ENCODE measurements at places on chromosomes 11 and 22.

GRCh38 chr11:116819049-116819448, 4.1 kb downstream of the APOA4 start:
- DNase-seq: no peak

DNA sequence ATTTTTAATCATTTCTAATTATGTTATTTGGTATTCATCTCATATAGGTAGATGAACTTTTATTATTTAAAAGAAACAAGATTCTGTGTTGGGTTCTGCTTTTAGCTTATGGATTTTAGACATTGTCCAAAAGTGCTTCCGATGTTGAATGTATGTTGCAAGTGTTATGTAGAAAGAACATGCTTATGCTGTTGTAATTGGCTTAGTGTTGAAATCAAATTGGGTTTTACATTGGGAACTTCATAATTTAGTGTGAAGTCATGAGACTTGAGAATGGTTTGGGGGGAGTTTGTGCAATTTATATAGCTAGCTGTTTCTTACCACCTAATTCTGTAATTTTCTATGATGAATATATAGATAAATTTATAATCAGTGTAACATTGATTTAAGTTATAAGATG, 3.6 kb downstream of the MTMR3 start:
- DNase-seq: no peak

DNA sequence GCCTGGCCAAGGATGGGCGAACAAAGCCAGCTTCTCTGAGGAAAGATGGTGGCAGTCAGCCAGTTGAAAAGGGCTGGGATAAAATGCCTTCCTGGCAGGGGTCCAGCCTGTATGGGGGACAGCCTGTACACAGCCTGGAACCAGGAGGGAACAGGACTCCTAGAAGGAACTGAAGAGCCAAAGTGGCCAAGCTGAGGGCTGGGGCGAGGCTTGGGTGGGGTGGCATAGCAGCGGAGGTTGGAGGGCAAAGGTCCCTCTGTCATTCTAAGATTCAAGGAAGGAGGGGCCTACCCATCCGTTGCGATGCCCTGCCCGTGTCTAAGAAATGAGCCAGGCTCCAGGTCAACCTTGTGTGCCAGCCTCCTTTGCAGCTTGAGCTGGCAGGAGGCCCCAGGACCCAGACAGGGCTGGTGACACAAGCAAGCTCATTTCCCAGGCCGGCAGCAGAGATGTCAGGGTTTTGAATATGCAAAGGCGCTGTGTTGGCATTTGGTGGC, 22.6 kb downstream of the FADD start:
- DNase-seq: no peak

DNA sequence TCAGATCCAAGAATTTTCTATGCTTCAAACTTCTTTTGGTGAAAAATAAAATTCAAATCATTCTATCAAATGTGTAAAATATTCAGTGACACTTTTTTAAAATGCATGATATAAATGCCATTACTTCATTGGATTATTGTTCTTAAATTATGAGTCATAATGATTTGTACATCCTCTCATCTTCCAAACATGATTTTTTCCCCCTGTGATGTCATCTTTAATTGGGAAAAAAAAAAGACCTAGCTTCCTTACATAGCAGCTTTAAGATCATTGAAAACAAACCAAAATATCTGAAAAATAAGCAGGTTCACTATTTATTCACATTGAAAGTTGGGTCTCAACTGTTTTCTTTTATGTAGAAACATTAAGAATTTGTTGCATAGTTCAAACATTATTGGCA, 1549.4 kb downstream of the LRRC4C start:
- no peak for DNase-seq

DNA sequence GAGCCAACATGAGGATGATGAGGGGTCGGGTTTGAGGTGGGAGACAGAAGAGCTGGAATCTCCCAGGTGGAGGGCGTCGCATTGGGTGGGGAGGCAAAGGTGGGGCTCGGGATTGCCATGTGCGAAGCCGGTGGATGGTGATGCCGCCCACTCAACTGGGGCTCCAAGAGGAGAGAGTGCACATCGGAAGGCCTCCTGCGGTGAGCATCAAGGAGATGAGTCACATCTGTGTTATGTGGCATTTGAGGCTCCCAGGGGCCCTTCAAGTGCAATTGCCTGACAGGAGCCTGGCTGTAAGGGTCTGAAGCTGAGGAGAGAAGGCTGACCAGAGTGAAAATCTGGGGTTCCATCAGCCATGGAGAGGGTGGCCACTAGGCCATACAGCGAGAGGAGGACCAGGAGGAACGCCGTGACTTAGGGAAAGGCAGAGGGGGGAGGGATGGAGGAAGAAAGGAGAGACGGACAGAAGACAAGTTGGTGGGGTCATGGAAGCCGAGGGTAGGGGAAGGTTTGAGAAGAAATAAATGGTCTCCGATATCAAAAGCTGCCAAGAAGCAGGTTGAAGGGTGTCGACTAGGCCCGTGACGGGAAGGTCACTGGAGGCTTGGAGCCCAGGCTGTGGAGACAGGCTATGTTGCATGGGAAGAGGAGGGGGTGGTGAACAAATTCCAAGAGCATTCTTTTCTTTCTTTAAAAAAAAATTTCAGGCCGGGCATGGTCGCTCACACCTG, 21.3 kb downstream of the RASD2 start:
- no peak for DNase-seq

GRCh38 chr22:38017272-38017920, 33.0 kb upstream of the SOX10 start:
- no peak for DNase-seq

GRCh38 chr11:14499178-14499559, 442 bp downstream of the COPB1 start:
- peak; percentile 34 for DNase-seq

- DNase-seq: no peak
Observed at GRCh38 chr11:17683377-17684161, 35.8 kb upstream of the MYOD1 start.

- no peak for DNase-seq
Observed at GRCh38 chr11:115645631-115646317, 141.6 kb upstream of the CADM1 start.

- no peak for DNase-seq
Observed at GRCh38 chr11:64251753-64252002, 348 bp downstream of the PLCB3 start.

DNA sequence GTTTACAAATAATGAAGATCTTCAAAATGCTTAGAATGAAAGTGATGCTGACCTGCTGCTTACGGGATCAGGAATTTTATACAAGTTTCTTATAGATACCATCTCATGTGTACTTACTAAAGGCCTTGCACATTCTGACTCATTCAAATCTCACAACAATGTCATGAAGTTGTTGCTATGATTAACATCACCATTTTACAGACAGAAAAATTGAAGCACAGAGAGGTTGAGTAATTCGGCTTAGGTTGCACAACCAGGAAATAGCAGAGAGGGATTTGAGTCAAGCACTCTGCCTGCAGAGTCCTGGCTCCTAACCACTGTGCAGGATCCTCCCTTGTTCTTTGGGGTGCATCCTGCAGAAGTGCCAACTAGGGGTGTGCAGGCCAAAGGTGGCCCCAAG, 471.9 kb downstream of the MIAT start:
- no peak for DNase-seq

GRCh38 chr11:15148169-15148568, 33.4 kb downstream of the INSC start:
- no peak for DNase-seq

- no peak for DNase-seq
Observed at GRCh38 chr22:48496987-48497650, 1330.6 kb downstream of the BRD1 start.

- no peak for DNase-seq
Observed at GRCh38 chr11:83661491-83662350, 375.6 kb upstream of the CCDC90B start.

DNA sequence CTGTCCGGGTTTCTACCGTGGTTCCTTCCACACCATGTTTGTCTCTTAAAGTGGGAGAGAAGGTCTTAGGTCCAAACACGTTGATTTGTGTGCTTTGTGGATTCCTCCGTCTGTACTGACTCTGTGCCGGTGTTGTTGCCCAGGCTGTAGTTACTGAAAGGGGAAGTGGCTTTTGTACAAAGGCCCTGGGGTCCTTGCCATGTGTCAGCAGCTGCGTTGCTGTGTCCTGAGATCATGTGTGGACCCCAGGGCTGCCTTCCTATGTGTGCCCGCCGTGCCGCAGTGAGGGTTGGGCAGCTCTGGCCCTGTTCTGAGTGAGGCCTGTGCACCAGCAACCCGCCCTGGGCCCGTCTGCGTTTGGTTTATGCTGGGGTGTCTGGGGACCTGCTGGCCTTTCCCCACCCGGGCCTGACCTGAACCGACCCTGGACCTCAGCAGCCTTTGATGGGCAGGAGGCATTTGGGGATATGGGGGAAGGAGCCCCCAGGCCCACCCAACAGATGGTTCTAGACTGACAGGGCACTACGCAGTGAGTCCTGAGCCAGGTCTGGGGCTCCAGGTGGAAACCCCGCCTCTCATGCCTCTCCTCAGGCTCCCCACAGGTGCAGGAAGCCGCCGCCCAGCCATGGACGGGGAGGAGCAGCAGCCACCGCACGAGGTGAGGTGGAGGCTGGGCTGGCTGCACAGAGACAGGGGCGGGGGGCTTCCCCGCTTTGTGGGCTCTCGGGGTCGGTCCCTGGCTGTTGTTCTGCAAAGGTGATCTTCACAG, 6.9 kb downstream of the TRABD start:
- peak; percentile 78 for DNase-seq

DNA sequence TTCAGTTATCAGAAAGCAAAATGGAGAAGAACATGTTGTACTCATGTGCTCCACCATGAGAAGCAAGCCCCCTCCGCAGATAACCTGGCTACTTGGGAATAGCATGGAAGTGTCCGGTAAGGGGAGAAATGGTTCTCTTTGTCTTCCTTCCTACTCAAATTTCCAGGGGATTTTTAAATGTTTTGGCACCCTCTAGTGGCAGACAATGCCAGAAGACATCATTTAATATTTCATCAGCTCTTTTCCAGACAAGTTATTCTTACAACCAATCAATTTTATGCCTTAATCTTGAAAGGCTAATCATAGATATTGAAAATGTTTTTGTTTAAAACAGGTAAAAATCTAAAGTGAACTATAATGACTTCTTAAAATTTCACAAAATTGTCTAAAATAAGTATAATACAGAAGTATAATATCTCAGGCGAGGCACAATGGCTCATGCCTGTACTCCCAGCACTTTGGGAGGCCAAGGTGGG, 15.7 kb downstream of the CRTAM start:
- DNase-seq: peak; percentile 58

- no peak for DNase-seq
Observed at GRCh38 chr11:94151903-94152677, 23.4 kb downstream of the PANX1 start.

- no peak for DNase-seq
Observed at GRCh38 chr11:8258289-8258688, 5.4 kb downstream of the LMO1 start.

GRCh38 chr11:66973956-66974580, 1.0 kb upstream of the C11orf86 start:
- DNase-seq: no peak

- no peak for DNase-seq
Observed at GRCh38 chr11:78032090-78032489, 9.0 kb upstream of the KCTD14 start.

- DNase-seq: no peak
Observed at GRCh38 chr22:47783433-47784366, 1021.2 kb downstream of the TBC1D22A start.

DNA sequence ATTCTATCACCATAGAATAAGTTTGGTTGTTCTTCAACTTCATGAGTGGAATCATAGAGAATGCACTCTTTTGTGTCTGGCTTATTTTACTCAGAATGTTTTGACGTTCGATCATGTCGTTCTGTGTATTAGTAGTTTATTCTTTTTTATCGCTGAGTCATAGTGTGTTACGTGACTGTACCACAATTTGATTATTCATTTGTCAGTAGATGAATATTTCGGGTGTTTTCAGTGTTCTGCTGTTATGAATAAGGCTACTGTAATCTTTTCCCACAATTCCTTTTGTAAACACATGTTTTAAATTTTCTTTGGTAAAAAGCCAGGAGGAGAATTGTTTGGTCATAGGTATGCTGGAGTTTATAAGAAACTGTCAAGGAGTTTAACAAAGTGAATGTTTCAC, 279.9 kb upstream of the B3GAT1 start:
- DNase-seq: no peak

Measured in CD8-positive, alpha-beta memory T cell (primary cell).